ENCODE measurements at places on chromosomes 2 and 18.

- no peak for DNase-seq
These were observed 587.2 kb upstream of the NXPH2 start for GRCh38 chr2:139367416-139367815.

DNA sequence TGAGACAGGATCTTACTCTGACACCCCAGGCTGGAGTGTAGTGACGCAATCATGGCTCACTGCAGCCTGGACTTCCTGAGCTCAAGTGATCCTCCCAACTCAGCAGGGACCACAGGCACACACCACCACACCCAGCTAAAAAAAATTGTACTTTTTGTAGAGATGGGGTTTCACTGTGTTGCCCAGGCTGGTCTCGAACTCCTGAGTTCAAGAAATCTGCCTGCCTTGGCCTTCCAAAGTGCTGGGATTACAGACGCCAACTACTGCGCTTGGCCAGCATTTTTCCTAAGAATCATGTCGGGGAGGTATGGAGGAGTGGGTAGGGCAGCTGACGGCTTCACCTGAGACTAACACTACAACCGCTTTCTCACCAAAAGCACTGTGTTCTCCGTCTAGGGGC is 50.4 kb downstream of the CYP26B1 start:
- no peak for DNase-seq

- DNase-seq: no peak
These were observed 28.0 kb upstream of the SCYGR1 start for GRCh38 chr2:227415538-227416424.

GRCh38 chr2:72649810-72650209 is 176.0 kb downstream of the EXOC6B start:
- DNase-seq: no peak

DNA sequence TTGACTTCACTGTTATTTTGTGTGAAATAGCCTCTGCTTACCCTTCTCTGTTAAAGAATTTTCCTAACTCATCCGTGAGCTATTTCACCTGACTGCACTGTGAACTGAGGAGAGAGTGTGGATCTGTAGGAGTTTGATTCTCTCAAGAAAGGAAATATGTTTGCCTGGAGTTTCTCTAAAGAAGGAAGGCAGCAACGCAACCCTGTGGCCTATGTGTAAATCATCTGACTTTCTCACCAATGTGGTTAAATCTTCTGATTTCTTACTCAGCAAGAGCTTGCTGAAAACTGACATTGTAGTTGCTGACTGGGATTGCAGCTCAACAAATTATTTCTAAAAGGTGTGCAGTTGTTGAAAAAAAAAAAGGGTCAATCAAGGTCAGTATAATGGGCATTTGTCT is 153.9 kb upstream of the PELI1 start:
- DNase-seq: no peak

- DNase-seq: no peak
These were observed 12.7 kb upstream of the CDH2 start for GRCh38 chr18:28189400-28190239.

DNA sequence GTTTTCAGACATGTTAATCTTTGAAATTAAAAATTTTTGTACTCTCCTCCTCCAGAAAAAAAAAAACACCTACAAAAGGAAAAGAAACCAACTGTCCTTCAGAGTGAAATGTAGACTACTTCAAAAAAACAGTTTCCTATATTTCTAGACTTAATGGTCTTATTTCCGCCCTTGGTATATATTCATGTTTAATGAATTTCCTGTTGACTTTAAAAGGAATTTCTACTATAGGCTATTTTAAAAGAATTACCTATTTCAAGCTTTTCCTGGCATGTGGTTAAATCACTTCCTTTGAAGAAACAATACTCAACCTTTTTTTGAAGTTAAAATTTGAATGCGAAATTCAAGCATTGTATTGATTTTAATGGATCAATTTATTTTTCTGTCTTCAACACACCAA is 29.2 kb downstream of the GULP1 start:
- DNase-seq: no peak

GRCh38 chr2:139773720-139774277 is 993.6 kb upstream of the NXPH2 start:
- DNase-seq: no peak

- no peak for DNase-seq
These were observed 1.1 kb downstream of the MAP4K3 start for GRCh38 chr2:39435741-39436591.

DNA sequence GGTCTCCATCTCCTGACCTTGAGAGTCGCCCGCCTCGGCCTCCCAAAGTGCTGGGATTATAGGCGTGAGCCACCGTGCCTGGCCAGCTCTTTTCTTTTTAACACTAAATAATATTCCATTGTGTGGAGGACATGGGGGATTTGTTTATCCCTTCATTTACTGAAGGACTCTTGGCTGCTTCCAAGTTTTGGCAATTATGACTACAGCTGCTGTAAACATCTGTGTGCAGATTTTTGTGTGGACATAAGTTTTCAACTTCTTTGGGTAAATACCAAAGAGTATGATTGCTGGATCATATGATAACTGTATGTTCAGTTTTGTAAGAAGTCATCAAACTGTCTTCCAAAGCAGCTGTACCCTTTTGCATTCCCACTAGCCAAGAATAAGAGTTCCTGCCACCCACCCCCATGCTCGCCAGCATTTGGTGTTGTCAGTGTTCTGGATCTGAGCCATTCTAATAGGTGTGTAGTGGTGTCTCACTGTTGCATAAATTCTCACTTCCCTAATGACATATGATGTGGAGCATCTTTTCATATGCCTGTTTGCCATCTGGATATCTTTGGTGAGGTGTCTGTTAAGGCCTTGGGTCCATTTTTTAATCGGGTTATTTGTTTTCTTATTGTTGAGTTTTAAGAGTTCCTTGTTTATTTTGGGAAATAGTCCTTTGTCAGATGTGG is 52.2 kb downstream of the TNFRSF11A start:
- no peak for DNase-seq

DNA sequence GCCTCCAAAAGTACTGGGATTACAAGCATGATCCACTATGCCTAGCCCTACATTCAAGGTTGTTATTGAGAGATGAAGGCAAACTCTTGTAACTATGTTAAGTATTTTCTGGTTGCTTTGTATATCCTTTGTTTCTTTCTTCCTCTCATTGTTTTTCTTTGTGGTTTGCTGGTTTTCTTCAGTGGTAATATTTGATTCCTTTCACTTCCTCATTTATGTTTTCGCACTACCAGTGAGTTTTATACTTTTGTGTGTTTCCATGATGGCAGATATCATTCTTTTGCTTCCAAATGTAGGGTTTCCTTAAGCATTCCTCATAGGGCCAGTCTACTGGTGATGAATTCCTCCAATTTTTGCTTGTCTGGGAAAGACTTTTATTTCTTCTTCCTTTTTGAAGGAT is 90.2 kb downstream of the NCK2 start:
- no peak for DNase-seq

DNA sequence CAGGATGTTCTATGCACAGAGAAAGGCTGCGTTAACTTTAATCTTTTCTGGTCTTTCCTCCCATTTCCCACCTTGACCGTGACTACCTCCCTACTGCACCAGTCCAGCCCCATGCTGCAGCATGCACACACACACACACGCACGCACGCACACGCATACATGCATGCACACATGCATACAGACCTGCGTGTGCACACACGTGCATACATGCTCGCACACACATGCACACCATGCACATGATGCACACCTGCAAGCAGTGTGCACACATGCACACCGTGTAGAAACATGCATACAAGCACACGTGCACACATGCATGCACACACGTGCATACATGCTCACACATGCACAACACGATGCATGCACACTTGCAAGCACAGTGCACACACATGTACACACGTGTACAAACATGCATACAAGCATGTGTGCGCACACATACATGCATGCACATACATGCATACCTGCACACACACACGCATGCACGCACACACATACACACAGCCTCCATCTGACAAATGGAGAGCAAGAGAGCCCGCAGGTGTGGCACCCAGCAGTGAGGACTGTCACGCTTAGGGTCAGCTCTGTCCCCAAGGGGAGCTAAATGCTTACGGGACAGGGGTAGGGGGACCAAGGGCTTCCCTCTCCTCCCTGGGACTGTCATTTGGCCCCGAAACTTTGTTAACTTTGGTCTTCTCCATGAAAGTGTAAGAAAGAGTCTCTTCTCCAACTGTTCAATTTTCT is 18.2 kb downstream of the SNORC start:
- no peak for DNase-seq

- no peak for DNase-seq
These were observed 58.3 kb downstream of the CTIF start for GRCh38 chr18:48597110-48597509.

DNA sequence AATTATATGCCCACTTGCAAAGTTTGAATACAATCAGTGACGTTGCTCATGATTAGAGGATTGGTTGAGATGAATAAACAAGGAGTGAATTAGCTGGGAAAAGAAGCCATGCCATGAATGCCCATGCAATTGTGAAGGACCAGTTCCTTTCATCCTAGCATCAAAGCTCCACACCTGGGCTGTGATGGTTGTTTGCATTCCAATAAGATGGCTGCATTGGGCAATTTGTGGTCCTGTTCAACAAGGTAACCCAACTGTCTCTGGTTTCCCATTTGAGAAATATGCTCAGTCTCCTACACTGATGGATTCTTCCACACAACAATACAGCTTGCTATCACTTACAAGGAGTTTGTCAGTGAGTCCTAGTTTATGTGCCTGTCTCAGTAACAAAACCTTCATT is 550.2 kb downstream of the STK39 start:
- DNase-seq: no peak

DNA sequence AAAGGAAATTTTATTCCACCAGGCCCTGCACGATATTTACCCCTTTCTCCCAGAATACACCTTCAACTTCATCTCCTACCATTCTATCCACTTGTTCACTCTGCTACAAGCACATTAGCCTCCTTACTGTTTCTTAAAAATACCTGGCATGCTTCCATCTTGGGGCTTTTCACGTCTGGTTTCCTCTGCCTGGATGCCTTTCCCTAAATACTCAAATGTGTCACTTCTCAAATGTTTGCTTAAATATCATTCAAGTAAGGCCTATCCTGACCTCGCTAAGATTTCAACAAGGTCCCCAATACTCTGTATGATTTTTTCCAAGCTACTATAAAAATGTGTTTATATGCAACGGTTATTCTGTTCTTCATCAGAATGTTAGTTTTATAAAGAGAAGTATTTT is 433.0 kb upstream of the CHAC2 start:
- DNase-seq: no peak

GRCh38 chr18:50651334-50651733 is 91.4 kb downstream of the MAPK4 start:
- no peak for DNase-seq

DNA sequence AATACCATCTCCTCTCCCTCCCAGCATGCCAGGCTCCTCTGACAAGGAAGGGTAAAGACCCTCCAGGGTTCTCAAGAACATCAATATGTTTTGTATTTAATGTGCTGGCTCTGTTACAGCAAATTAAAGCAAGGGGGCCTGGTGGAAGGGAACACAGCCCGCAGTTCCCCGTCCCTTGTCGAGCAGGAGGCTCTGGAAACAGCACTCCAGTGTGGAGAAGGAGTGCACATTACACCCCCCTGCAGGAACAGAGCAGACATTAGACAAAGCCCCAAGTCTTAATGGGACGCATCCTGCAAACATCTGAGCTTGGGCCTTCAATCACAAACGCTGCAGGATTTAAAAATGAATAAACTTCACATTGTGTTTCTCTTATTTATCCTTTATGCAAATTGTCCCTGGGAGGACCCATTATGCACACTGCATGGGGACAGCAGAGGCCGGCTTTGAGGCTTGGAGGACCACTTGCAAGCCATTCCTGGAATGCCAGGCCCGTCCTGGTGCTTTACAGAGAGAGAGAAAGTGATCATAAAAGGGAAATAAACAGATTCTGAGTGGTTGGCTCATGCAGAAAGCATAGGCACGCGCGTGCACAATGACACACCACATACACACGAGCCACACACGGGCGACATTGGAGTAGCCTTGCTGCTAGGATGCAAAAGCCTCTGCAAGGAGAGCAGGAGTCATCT is 328.7 kb downstream of the SMAD2 start:
- DNase-seq: no peak

DNA sequence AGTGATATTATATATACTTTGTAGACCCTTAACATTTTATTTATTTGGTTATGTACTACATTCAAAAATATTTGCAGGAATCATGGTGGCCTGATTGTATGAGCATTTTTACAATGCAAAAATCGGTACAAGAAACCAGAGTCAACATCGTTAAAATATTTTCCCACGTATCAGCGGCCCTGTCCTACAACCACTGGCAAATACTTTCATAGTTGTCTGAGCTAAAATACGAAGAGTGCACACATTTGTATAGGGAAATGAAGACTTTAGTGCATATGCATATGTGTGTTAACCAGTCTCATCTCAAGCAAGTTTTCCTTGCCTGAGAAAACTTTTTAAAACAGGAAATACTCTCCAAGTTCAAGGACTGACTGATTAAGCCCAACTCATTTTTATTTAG is 35.9 kb downstream of the CCDC102B start:
- DNase-seq: no peak

- DNase-seq: no peak
These were observed 2.5 kb downstream of the CHN1 start for GRCh38 chr2:175002547-175003274.

- no peak for DNase-seq
These were observed 178.0 kb downstream of the MCFD2 start for GRCh38 chr2:46737577-46737976.

GRCh38 chr2:23924589-23925359 is 2.1 kb downstream of the ATAD2B start:
- DNase-seq: no peak

- DNase-seq: no peak
These were observed 26.2 kb upstream of the EVA1A start for GRCh38 chr2:75586971-75587370.

- DNase-seq: no peak
These were observed 20.8 kb downstream of the NCOA1 start for GRCh38 chr2:24511894-24512293.

Data from transverse colon (tissue), 4 donors.